ENCODE measurements at places on chromosomes 12 and 14.

DNA sequence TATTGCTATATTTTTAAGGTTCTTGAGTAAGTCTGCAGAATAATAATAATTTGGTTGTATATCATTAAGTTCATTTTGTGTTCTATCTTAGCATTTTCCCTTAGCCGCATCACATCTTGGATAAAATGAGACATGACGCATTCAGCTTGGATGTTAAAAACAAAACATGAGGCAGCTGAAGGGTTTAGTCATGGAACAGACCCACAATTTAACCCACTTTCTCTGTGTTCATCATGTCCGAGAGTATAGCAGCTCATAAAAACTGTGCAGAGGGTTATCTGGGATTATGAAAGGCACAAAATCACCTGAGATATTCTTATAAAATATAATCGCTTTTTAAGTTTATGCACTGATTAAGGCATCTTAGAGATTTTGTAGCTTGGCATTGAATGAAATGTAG is 219.3 kb downstream of the TRHDE start:
- peak; percentile 16 for DNase-seq

- DNase-seq = no peak
Measured at GRCh38 chr12:74337951-74338350, 199.7 kb upstream of the ATXN7L3B start.

- DNase-seq = peak; percentile 100
Measured at GRCh38 chr12:53441040-53441833, at the start of gene PRR13. TSS of gene PRR13 (plus strand) at chr12:53441734. CDS start at chr12:53442715, 981 bp downstream.

DNA sequence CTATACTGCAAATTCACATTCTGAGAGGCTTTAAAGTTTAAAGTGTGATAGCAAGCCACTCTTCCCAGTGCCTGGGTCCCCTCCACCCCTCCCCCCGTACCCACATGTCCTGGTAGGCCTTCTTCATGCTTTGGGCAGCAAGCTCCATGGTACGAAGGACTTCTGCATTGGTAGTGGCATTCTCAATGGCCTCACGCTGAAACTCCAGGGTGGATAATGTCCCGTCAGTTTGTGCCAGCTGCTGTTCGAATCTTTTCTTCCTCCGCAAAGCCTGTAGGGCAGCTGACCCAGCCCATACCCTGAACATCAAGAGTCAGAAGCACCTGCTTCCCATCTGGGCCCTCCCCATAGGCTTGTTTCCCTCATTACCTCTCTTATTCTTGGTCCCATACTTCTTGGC is 2.0 kb downstream of the CHMP4A start:
- no peak for DNase-seq

DNA sequence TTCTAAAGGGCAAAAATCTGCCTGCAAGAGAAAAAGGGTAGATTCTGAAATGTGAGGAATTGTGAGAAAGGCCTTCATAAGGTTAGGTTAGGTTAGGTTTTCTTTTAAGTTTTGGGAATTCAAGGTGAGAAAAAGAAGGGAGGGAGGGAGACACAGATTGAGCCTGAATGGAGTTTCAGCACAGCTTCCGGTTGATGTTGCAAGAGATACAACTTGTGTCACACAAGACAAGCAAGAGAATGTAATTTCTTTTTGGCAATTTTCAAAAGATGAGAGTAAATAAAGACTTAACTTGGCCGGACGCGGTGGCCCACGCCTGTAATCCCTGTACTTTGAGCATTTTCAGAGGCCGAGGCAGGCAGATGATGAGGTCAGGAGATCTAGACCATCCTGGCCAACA is 63.8 kb downstream of the CPSF2 start:
- no peak for DNase-seq

DNA sequence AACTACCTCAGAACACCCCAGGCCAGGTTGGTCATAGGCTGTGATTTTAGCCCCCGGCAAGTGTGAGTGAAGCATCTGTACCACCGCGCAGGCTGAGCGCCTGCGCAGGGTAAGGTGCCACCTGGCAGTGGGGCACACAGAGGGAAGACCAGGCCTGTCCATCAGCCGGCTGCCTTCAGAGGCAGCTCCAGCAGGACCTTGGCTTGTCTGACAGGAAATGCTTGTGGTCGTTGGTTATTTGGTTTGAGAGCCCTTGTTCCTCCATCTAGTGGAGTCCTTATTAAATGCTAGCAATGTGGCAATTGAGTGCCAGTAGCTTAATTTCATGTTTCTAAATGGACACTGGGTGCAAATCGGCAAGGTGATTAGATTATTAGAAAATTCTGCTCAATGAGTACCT is 27.5 kb downstream of the SLC25A29 start:
- peak; percentile 76 for DNase-seq

GRCh38 chr12:115386946-115387345 is 703.0 kb upstream of the TBX3 start:
- DNase-seq = no peak

DNA sequence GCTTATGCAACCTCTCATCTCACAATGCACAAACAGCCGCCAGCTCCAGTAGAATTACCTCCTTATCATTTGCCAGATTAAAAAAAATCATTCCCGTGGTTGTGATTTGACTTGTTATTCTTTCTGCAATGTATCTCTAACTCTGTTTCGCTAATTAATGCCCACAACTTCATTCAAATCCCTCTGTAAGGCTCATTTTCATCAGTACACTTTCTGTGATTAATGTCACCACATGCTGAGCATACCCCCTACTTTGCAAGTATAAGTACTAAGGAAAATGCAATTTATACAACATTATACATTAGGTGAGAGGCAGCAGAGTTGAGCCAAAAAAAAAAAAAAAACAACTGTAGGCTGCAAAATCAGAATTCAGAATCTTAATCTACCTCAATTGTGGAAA is 166.0 kb downstream of the FSCB start:
- DNase-seq = no peak

- peak; percentile 51 for DNase-seq
Measured at GRCh38 chr14:32762886-32763285, 175.8 kb upstream of the NPAS3 start.

- DNase-seq = peak; percentile 64
Measured at GRCh38 chr12:49974231-49974675, 1.5 kb downstream of the AQP6 start.

DNA sequence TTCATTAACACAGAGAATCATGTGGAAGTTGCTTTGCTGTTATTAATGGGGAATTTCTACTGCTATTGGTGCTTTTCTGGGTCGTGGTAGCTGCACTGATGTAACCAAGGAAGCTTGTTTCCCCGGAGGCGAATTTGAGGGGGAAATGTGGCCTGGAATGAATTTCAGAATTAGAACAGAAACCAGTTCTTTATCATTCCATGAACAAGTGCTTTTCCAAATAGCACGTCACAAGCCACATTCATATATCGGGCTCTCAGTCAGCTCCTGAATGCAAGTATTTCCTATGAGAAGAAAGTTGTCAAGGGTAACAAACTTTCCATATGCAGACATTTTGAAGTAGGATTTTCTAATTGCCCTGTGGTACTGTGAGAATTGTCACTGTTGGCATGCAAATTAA is 1353.2 kb downstream of the AACS start:
- DNase-seq = no peak

- DNase-seq = no peak
Measured at GRCh38 chr14:87934185-87934584, 58.8 kb downstream of the GALC start.

DNA sequence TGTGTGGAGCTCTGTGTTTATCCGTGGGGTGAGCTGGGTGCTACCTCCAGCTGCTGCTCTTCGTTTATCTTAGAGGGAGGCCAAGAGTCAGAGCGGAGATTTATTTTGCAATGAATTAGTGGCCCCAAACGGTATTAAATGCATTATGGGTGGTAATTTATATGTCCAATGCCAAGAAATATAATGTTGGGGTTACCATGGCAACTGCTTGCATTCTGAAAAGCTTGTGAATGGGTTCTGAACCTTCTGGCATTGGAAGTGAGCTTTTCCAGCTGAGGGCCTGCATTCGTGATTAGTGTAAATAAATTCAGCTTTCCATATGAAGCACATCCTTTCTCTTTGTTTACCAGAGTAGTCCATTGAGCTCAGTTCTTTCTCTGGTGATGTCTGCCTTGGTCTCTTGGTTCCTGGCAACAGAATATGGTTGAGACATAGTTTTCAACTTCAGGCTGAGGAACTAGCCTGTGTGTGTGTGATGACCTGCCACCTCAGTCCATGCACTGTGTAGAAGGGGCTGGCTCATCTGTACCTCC is 51.8 kb downstream of the TRAF3 start:
- DNase-seq = no peak

GRCh38 chr12:70571705-70572268 is 65.4 kb downstream of the PTPRB start:
- peak; percentile 16 for DNase-seq

GRCh38 chr12:95884998-95885397 is 26.2 kb downstream of the SNRPF start:
- no peak for DNase-seq

DNA sequence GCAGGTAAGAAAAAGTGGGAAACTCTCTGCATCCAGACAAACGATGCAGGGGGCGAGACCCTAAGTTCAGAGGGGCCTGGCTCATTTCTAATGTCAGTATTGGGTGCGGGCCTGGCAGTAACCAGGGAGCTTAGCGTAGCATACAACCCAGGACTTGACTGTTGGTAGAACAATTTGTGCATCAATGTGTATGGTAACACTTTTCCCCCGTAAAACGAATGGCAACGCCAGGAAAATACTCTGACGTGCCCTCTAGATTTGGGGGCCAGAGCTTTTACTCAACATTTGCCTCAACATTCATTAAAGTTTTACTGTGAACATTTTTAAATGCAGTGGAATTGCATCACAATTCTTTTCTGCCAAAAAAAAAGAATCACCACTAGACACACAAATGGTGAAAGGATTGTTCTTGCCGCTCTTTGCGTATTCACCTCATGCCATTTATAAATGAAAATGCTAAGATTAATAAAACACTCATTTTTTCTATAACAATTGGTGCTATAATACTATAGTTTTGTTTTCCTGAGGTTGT is 867 bp downstream of the RHOJ start:
- DNase-seq = no peak

DNA sequence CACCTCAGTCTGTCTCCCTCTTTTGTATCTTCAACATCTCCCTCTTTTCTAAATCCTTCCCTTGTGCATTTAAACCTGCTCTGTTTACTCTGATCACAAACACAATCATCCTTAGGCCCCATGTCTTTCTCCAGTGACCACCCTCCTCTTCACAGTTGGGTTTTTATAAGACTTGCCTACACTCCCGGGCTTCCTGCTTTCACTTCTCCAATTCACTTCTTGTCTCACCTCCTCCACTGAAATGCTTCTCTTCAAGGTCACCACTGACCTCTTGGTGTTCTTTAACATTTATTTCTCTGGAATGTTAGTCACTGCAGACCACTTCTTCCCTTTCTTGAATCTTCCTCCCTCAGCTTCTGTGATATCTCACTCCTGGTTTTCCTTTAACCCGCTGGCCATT is 8.7 kb upstream of the SMCO2 start:
- DNase-seq = no peak

GRCh38 chr14:49008363-49008762 is 577.8 kb downstream of the RPS29 start:
- no peak for DNase-seq

DNA sequence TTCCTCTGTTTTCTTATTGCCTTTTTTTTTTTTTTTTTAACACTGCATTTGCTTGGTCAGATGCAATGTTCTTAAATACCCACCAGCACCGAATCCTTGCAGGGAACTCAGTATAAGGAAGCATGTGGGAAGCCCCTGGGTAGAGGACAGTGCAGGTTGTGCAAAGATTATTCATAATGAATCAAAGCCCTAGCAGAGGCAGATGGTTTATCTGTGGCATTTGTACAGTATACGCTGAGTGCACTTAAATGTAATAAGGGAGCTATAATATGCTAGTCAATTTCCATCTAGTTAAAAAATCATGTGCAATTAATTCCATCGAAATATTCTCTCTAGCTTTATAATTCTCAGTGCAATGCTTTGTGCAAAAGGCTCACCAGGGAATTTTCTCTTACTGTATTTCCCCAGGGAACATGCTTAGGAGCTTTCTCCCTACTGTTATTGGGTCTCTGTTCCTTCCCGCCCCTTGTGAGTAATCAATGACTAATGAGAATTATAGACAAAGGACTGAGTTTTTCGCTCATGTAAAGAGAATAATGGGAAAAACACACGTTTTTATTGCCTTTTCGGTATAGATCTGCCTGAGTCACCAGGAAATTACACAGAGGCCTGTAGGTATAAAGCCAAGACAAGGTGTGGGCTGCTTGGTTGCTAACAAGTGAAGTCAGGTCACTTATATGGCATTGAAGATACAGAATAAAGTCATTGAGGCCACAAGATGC is 1214.3 kb upstream of the TMEM132C start:
- peak; percentile 62 for DNase-seq

GRCh38 chr12:11739980-11740577 is 90.6 kb downstream of the ETV6 start:
- DNase-seq = no peak

- no peak for DNase-seq
Measured at GRCh38 chr12:45928309-45928708, 62.1 kb downstream of the SCAF11 start.

GRCh38 chr14:105817971-105818711 is 291.8 kb downstream of the TMEM121 start:
- no peak for DNase-seq

GRCh38 chr12:13745111-13745860 is 236.1 kb downstream of the GRIN2B start:
- DNase-seq = no peak

DNA sequence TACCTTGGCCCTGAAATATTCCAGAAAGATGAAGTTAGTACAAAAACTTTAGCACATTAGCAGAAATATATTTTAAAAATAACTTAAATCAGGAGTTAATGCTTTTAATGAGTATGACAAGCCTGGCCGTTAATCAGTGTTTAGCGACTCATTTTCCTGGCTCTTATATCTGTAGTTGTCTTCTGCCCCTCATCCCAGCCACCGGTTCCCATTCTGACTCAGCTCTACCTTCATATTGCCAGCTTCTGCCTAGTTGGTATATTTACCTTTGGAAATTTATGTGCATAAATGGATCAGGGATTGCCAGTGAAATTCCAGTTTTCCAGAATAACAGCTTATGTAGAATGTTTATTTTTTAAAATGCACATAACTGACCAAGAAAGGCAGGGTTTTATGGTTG is 79.9 kb downstream of the ERGIC2 start:
- DNase-seq = no peak

- DNase-seq = peak; percentile 15
Measured at GRCh38 chr12:111635524-111635923, 36.4 kb upstream of the ATXN2 start.

- DNase-seq = peak; percentile 72
Measured at GRCh38 chr12:13198876-13199275, 2.4 kb downstream of the EMP1 start.

DNA sequence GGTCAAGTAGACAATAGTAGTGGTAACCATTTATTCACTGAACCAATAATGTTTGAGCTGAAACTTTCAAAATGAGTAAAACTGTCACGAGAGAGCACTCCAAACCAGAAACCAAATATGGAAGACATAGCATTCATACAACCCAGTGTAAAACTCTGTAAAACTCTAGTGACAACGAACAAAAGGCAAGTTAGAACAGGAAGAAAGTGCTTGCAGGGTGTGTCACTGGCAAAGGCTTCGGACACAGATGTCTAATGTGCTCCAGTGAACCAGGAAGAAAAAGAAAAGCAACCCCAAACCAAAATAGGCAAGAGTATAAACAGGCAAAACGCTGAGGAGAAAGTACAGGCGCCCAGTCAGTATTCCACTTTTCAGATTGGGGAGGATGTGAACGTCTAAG is 79.3 kb upstream of the FZD10 start:
- no peak for DNase-seq

- DNase-seq = no peak
Measured at GRCh38 chr12:114241973-114242434, 163.9 kb downstream of the TBX5 start.
